Stimulated activated CD4-positive, alpha-beta T cell treated with anti-CD3 and anti-CD28 coated beads, Interleukin-1b, Interleukin-23, amount 100 ng/mL, for 1 hour (primary cell): ENCODE measurements at places on chromosomes 5 and 9.

DNA sequence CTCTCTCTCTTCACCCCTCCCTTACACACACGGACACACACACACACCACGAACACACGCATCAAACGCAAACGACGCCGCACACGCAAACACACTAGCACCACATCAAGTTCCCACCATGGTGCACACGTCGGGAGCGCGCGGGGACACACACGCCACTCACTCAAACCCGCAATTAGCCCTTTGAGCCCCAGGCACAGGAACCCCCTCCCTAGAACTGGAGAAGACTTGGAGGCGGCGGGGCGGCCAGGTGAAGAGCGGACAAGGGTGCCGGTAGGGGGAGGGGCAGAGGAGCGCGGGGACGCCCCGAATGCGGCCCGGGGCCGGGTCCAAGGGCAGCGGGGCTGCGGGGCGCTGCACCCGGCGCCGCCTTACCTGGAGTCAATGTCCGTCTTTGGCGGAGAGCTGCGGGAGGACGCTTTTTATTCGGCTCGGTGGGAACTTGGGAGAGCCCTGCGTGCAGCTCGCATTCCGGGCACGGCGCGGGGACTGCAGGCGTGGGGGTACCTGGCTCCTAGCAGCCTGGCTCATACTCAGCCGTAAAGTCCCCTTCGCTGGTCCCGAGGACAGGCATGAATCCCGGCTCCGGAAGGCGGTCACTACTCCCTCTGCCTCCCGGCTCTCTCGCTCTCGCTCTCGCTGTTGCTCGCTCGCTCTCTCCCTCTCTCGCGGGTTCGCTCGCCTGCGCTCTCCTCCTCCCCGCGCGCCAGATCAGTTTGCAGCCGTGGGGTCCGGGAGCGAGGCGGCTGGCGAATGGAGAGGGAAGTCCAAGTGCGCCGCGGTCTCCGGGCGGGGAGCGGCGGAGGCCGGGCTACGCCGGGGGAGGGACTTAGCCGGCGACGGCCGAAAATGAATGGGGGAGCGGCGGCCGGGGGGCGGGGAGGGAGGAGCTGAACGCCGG is at the start of gene BRINP1:
Gene BRINP1 (minus strand): TSS at position 755 of the 901 bp plus-strand sequence. CDS start 56,080 bp downstream, outside the sequence.
- DNase-seq = no peak

- DNase-seq = no peak
Measured at GRCh38 chr9:131833906-131834305, 94.0 kb upstream of the RAPGEF1 start.

- no peak for DNase-seq
Measured at GRCh38 chr5:62112689-62113228, 193.2 kb upstream of the KIF2A start.

- no peak for DNase-seq
Measured at GRCh38 chr5:14062178-14062577, 81.0 kb upstream of the TRIO start.

DNA sequence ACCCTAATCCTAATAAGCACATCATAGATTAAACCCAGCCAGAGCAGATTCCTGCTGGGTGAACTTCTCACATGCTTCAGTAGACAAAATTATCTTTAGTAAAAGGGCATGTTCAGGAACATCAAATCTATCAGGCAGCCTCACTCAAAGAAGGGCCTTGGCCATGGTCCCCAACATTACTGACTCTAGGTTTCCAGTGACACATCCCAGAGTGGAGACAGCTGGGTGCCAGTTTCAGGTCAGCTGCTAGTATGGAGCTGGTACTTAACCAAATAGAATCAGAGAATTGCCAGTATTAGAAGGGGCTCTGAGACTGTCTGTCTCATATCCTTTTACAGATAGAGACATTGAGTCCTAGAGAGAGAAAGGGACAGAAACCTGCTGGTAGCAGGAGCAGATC is 44.1 kb upstream of the GALNT10 start:
- DNase-seq = no peak

DNA sequence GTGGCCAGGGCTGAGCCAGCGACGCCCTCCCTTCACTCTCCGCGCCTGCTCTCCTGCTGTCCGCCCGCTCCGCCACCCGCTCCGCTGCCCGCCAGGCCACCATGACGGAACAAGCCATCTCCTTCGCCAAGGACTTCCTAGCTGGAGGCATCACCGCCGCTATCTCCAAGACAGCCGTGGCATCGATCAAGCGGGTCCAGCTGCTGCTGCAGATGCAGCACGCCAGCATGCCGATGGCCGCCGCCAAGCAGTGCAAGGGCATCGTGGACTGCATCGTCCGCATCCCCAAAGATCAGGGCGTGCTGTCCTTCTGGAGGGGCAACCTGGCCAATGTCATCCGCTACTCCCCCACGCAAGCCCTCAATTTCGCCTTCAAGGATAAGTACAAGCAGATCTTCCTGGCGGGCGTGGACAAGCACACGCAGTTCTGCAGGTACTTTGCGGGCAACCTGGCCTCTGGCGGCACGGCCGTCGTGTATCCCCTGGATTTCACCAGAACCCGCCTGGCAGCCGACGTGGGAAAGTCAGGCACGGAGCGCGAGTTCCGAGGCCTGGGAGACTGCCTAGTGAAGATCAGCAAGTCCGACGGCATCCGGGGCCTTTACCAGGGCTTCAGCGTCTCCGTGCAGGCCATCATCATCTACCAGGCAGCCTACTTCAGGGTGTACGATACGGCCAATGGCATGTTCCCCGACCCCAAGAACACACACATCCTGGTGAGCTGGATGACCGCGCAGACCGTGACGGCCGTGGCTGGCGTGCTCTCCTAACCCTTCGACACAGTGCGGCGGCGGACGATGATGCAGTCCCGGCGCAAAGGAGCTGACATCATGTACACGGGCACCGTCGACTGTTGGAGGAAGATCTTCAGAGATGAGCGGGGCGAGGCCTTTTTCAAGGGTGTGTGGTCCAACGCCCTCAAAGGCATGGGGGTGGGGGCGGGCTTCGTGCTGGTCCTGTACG is 1130.4 kb upstream of the ACO1 start:
- DNase-seq = no peak

- DNase-seq = no peak
Measured at GRCh38 chr5:76145945-76146344, 62.8 kb downstream of the SV2C start.
